Stimulated activated naive CD8-positive, alpha-beta T cell treated with anti-CD3 and anti-CD28 coated beads, Interleukin-15, amount 100 ng/mL, for 72 hours (primary cell): ENCODE measurements at places on chromosomes 16 and 17.

- DNase-seq: no peak
Measured at GRCh38 chr16:50878536-50878935, 136.7 kb downstream of the CYLD start.

DNA sequence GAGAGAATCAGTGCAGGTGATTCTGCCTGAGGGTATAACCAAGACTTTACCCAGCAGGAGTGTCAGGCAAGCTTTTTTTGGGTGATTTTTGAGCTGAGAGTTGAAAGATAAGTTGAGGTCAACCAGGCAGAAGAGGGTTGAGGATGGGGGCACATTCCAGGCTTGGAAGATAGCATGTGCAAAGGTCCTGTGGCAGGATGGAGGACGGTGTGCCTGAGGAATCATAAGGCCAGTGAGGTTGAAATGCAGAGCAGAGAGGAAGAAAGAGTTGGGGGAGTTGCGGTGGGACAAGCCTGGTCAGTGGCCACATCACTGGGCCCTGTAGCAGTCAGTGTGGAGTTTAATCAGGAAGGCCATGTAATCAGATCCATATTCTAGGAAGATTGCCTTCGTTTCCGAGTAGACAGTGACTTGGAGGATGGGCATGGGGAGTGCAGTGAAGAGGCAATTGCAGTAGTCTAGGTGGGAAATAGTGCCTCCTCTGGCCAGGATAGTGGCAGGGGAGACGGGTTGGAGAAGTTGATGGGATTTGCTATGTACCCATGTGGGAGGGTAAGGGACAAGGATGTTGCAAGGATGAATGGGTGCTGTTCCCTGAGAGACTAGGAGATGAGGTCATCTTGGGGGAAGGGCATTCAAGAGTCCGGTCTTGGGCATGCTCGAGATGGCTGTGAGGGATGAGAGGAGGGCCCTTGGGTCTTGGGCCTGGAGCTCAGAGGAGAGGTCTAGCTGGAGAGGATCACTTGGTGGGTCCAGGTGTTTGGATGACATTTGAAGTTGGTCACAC is 3.9 kb downstream of the PLEKHG4 start:
- no peak for DNase-seq

- no peak for DNase-seq
Measured at GRCh38 chr16:1998852-1999801, 9.4 kb downstream of the SYNGR3 start.

DNA sequence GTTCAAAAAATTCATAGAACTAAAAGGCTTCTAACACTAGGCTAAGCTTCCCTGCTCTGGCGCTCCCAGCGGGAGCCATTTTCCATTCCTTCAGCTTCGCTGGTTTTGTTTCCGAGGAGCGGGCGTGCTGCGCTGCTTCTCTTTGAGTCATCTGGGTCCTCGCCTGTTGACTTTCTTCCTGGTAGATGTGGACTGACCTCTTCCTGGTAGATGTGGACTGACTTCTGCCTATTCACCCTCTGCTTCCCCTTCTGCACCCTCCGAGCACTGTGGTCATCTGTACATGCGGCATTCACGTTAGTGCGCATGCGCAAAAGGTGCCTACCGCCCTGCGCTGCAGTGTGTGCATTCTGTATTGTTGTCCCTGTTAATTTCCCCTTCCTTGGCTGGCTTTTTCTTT is 40.8 kb upstream of the SEC14L1 start:
- no peak for DNase-seq

DNA sequence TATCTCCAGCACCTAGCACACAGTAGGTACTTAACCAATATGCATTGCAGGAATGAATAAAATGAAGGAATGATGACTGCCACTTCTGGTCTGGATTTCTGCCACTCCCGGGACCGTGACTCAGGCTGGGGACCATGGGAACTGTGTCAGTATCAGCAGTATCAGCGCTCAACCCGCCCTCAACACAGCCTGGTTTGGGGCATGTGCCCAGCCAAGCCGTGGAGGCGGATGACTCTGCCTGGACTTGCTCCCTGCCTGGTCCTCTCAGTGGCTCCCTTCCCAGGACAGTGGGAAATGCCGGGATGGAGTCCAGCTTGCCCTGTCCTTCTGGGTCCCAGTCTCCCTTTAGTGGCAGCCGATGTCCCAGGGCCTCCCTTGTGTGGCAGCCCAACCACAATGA is 55.1 kb downstream of the SRCIN1 start:
- DNase-seq: no peak

- no peak for DNase-seq
Measured at GRCh38 chr17:4214157-4214556, 49.6 kb downstream of the ANKFY1 start.

- DNase-seq: peak; percentile 23
Measured at GRCh38 chr16:75064403-75065148, 52.0 kb downstream of the LDHD start.

- no peak for DNase-seq
Measured at GRCh38 chr17:53100126-53100525, 722.6 kb upstream of the KIF2B start.

- peak; percentile 80 for DNase-seq
Measured at GRCh38 chr17:7308625-7309433, 1.4 kb downstream of the EIF5A start.

GRCh38 chr17:75288770-75289114 is 491 bp downstream of the SLC25A19 start:
- no peak for DNase-seq

DNA sequence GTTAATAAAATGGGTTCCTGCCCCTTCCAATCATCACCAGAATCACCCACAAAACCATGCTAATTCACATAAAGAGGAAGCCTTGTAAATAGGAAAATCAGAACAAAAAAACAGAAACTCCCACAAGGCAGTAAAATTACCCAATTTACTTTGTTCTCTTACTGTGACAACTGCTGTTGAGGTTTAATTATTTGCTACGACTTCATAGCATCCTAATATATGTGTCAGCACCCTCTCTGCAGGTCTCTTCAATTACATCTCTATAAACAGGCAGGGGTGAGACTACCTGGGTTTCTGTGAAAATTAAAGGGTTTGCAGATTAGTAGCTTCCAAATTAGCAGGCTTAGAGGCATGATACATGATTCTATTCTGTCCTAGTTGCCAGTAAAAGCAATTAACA is 2.7 kb downstream of the WDR59 start:
- DNase-seq: no peak

- no peak for DNase-seq
Measured at GRCh38 chr16:85372627-85373372, 240.3 kb upstream of the GSE1 start.

DNA sequence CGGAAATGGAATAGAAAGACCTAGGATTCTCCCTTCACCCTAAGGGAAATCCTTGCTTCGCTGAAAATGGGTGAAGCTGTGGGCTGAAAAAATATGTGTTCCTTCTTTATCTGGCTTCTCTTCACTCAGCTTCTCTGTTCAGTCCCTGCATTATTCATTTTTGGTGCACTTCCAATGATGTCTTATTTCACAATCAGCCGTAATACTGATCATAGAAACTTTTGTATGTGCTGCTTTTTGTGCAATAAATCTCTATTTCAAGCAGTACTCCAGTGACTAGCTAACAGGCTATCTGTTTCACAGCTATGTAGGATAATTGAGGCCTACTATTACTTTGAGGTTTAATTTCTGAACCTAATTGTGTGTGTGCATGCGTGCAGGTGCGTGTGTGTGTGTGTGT is 144.6 kb downstream of the FOXL1 start:
- DNase-seq: no peak

DNA sequence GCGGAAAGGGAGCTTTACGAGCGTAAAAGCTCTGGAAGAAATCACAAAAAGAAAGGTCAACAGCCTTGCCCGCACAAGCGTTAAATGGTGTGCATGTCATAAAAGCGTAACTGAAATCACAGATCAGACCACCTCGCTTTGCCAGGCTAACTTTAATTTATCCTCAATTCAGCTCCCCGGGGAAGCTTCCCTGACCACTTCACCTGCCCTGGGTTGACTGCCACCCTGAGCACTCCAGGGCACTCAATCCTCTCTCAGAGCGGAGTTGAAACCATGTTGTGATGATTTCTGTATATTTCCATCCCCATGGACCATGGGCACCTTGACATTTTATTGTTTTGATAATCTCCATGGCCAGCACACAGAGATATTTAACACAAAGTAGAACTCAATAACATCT is 16.1 kb upstream of the NAGS start:
- no peak for DNase-seq

DNA sequence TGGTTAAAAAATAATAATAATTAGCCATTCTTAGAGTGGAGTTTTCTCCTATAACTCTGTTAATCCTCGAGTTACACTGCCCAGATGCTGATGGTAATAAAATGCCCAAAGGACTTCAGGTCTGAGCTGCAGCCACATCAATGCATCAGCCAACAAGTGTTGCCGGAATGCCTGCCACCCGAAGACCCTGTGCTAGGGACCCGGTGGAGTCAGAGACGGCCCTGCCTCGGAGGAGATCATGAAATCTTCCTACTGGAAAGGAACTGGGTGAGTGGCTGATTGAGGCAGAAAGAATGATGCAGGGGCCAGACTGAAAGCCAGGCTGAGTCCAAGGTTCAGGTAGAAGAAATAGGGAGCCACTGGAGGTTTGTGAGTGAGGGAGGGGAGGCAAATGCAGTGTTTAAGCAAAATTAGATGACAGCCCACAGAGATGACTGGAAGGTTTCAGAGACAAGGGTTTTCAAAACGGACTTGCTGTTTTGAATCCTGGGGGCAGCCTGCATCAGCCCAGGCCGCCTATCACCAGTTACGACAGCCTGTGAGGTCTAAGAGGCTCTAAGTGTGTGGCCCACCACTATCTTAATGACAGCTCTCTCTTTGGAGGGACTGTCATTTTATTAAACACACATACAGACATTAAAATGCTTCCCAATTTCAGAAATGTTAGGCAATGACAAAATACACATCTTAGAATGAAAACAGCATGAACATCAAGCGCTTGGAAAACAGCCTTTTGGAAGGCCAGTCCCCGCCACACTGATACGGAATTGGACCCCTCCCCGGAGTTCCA is 100.0 kb downstream of the ZNF423 start:
- no peak for DNase-seq

DNA sequence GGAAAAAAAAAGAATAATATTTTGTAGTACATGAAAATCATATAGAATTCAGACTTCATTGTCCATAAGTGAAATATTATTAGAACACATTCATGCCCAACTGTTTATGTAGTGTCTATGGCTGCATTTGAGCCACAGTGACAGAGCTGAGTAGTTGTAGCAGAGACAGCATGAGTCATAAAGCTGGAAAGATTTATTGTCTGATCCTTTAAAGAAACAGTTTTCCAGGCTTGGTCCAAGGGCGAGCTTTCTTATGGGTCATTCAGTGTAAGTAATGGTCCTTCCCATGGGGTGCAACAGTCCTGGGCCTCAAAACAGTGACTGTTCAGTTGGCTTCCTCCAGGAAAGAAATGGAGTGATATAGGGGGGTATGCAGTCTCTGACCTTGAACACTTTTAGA is 260.2 kb downstream of the HS3ST4 start:
- DNase-seq: no peak
